ENCODE measurements at places on chromosomes 12 and 14.

GRCh38 chr12:81386101-81386500 is 308.2 kb downstream of the ACSS3 start:
- DNase-seq, result no peak

- DNase-seq, result no peak
Observed at GRCh38 chr14:22966783-22967269, 9.9 kb upstream of the HAUS4 start.

- DNase-seq, result no peak
Observed at GRCh38 chr14:102966681-102967505, 44.4 kb downstream of the AMN start.

- peak; percentile 92 for DNase-seq
Observed at GRCh38 chr14:39432619-39433451, 602 bp upstream of the FBXO33 start.

- no peak for DNase-seq
Observed at GRCh38 chr14:61705017-61705416, 9.7 kb downstream of the HIF1A start.

DNA sequence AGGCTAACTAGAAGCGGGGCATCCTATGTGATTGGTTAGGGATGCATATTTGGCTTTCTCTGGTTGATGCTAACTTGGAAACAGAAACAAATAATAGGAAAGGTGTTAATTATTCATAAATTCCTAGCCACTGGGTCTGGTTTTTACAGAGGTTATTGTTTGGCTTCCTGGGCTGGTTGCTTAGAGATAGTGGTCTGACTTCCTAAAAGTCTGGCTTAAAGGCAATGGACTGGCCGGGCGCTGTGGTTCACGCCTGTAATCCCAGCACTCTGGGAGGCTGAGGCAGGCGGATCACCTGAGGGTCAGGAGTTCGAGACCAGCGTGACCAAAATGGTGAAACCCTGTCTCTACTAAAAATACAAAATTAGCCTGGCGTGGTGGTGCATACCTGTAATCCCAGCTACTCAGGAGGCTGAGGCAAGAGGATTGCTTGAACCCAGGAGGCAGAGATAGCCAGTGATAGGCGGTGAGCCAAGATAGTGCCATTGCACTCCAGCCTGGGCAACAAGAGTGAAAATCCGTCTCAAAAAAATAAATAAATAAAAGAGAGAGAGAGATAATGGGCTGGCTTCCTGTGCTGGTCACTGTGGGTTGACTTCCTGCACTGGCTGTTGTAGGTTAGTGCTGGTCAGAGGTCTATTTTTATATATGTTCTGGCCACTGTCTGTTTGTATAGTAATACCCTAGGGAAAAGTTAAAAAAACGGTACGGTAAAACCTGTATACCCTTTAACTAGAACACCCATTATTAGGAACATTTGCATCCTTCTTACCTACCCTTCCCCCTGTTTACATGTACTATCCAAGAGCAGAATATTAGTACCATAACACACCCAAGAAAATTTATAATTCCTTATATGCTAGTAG is 24.1 kb downstream of the OR6S1 start:
- DNase-seq, result no peak

DNA sequence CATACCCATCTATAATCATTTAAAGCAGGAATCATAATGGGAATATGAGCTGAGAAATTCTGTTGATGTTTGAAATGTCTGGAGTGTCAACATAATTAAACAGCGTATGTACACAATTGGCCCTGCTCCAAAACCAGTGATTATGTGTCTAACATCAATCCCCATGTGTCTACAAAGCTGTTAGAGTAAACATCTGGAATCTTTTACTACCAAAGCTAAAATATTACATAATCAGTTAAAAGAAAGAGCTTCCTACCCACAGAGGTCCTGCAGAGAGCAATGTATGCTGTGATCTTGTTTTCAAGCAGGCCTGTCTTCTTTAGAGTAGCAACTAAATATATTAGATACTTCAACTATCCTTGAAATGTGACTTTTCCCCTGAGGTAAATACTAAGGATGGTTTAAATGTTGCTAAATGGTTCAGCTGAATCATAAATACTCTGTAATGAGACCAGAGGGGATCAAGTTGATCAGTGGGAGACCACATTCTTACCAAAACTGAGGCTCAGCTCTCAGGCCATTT is 74.3 kb downstream of the RASSF8 start:
- DNase-seq, result no peak

DNA sequence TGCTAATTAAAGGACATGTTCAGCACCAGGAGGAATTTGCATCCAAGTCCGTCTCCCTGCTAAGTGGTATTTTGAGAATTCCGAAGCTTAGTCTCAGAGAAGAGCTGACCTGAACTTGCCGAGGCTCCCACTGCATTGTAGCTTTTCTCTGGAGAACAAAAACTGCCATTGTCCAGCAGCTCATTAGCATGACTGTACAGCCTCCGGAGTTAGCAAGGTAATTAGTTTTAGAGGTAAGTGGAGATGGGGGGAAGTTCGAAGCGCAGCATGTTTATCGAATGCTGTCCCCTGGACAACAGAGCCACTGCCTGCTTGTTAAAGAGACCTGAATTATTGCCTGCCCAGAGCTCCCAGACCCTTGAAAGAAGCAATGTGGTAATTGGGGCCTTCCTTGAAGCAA is 160.3 kb upstream of the PELI2 start:
- DNase-seq, result no peak

DNA sequence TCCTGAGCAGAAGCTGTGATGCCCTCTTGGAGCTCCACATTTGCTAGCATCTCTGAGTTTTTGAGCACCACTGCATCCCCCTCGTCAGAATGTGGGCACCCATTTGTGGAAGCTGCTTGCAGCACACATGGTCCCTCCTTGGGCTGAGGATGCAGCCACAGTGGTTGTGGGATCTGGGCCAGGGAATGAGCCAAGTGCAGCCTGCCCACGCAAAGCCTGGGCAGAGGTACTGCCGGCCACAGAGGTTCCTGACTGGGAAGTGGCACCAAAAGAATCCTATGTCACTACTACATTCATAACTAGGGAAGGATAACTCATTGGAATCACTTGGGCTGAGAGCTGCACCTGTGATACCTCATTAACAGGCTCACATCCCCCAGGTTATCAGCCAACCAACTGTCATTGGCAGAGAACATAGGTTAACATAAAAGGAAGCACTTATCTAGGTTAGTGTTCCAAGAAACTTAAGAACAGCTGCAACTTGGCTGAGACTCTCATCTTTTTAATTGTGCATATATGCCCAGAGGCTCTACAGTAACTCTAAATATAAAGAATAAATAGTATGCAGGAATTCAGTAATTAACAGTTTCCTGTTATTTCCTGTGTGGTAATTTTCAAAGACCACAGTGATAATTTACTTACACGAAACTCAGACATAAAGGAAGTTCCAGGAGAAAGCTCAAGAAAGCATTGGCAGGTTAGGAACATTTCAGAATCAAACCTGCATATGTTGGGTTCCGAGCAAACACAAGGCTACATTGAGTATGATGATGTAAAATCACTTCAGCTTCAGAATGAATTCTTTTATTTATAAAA is 145.3 kb downstream of the BCAT1 start:
- no peak for DNase-seq

GRCh38 chr14:32073537-32074189 is 3.4 kb upstream of the ARHGAP5 start:
- DNase-seq, result peak; percentile 45

- no peak for DNase-seq
Observed at GRCh38 chr14:30225176-30225575, 297.5 kb upstream of the PRKD1 start.

GRCh38 chr12:105570944-105571343 is 240.5 kb downstream of the C12orf75 start:
- no peak for DNase-seq

GRCh38 chr14:62796431-62796830 is 248.8 kb downstream of the KCNH5 start:
- DNase-seq, result no peak

DNA sequence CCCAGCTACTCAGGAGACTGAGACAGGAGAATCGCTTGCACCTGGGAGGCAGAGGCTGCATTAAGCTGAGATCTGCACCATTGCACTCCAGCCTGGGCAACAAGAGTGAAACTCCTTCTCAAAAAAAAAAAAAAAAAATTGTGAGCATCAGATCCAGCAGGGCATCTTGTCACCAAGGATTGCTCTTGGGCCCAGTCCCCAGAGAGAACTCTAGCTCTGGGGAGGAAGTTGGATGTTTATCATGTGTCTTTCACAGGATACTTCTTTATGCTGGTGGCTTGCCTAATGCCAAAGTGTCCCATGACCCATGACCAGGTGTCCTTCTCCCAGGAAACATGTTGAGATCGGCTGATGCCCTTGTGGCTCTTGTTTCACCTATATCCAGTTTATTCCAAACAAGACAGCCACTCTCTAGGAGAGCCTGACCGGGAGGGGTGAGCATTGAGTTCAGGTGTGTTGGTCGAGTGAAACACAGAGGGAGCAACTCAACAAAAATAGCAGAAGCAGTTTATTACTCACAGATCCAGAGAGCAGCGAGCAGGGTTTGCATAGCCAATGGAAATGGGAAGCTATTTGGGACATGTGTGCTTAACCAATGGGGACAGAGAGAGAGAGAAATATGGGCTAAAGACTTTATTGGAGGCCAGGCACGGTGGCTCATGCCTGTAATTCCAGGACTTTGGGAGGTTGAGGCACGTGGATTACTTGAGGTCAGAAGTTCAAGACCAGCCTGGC is 6.6 kb upstream of the TCHP start:
- DNase-seq, result no peak

GRCh38 chr14:54715811-54716210 is 148.9 kb downstream of the SAMD4A start:
- no peak for DNase-seq

DNA sequence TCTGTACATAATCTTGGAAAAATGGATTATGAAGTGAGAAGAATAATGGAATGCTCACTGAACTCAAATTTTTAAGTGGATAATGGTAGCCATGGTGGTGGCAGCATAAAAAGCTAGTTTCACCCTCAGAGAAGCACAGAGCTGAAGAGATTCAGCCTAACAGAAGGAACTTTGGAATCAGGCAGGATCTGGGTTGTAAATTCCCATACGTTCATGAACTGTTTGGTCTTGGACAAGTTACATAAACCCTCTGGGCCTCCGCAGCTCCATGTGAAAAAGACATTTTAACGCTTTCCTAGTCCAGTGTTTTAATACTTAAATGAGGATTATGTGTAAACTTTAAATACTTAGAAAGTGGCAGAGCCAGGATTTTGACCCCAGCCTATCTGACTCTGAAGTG is 26.6 kb downstream of the JKAMP start:
- no peak for DNase-seq

DNA sequence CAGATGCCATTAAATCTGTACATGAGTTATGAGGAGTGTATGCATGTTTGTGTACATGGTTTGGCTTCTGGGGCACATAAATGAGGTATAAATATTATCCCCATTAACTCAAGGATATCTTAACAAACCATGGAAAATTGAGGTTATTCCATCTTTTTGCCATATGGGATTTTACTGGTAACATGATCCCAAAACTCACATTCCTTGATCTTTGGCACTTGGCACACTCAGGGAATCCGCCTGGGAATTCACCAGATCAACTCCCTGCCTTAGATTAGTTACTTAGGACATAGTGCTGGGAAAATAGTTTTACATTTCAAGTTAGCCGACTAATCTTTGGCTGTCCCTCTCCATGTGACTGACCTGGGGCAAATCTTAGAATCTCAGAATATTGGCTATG is 16.9 kb downstream of the CDKN1B start:
- DNase-seq, result no peak

GRCh38 chr12:12901158-12901791 is 9.9 kb downstream of the GPRC5A start:
- DNase-seq, result peak; percentile 84

DNA sequence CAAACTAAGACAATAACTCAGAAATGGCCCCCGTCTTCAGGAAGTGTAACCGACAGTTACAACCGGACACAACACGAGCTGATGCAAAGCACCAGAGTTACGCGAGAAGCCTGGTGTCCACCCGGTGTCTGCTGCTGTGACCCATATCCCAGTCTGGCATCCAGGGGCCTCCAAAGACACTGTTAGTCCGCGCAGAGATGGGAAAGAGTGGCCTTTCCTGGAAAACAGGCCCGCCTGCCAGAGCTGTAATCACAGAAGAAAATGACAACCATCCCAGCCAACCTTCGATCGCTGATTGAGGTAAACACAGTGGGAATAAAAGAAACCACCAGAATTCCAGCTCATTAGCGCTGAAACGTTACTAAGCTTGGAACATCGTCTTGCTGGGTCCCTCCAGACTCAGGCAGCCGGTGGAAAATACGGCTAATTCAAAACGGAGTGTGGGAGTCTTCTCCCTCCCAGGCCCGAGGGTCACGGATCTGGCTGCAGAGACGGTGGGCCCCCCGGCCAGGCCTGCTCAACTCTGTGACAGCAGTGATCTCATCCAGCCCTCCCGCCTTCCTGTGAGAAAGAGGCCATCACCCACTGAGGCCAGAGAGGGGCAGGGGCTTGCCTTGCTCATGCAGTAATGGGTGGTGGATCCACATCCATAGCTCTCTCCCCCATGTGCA is 273.9 kb upstream of the RTL1 start:
- no peak for DNase-seq

DNA sequence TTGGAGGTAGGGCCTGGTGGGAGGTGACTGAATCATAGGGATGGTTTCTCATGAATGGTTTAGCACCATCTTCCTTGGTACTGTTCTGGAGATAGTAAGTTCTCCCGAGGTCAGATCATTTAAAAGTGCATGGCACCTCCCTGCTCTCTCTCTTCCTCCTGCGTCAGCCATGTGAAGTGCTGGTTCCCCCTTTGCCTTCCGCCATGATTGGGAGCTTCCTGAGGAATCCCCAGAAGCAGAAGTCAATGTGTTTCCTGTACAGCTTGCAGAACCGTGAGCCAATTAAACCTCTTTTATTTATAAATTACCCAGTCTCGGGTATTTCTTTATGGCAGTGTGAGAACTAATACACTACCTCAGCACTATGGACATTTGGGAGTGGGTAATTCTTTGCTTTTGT is 4.8 kb upstream of the LGMN start:
- no peak for DNase-seq

DNA sequence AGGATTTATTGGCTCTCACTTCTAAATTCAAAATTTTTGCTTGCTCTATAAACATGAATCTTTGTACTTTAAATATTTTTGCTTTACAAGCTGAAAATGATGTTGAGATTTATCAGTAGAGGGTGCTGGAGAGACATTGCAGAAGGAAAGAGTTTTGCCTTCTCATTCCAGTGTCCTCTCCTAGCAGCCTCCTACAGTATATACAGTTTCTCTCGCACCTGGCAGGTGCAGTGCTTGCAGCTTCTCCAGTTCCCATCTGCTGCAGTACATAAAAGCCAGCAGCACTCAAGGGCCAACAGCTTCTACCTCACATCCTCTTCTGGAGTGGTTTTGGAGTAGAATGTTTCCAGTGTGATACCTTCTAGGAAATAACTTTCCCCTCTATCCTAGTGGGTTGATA is 601.8 kb upstream of the ATXN7L3B start:
- DNase-seq, result peak; percentile 1

DNA sequence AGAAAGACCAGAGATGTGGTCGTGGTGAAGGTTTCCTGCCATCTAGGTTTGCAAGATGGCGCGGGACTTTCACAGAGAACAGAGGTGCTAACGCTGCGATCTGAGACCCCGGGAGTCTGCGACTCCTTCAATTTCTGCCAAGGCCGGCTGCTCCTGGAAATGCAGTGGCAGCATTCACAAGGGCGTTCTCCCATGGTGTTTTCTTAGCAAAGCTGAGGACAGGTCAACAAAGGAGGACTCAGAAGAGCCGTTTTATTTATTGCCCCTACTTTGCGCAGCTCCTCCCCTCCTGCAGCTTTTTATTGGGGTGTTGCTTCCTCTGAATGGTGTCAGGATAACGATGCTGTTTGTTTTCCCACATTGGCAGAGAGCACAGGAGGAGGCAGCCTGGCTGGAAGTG is 86.3 kb downstream of the TMEM132C start:
- DNase-seq, result no peak

- DNase-seq, result no peak
Observed at GRCh38 chr14:68012871-68013270, 193.3 kb downstream of the RAD51B start.

- DNase-seq, result peak; percentile 66
Observed at GRCh38 chr12:129211862-129212630, 358.8 kb downstream of the GLT1D1 start.

All from urothelium cell line (cell line).